ENCODE measurements at places on chromosomes 1 and 21.

DNA sequence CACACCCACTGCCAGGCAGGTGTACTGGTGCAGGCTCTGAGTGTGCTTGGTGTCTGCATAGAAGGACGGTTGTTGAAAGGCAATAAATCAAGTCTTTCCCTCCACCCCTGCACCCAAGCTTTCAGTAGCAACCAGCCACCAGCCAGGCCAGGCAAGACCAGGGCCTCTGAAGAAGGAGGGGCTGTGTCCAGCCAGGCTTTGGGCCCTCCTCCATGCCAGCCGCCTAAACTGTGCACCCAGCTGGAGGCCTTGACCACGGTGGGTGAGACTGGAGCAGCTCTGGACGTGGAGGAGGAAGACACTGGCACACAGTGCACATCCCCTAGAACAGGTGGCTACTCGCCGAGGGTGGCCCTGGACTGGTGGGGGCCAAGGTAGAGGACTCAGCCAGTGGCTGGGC lies 4.9 kb downstream of the OLIG2 start:
- DNase-seq = no peak

DNA sequence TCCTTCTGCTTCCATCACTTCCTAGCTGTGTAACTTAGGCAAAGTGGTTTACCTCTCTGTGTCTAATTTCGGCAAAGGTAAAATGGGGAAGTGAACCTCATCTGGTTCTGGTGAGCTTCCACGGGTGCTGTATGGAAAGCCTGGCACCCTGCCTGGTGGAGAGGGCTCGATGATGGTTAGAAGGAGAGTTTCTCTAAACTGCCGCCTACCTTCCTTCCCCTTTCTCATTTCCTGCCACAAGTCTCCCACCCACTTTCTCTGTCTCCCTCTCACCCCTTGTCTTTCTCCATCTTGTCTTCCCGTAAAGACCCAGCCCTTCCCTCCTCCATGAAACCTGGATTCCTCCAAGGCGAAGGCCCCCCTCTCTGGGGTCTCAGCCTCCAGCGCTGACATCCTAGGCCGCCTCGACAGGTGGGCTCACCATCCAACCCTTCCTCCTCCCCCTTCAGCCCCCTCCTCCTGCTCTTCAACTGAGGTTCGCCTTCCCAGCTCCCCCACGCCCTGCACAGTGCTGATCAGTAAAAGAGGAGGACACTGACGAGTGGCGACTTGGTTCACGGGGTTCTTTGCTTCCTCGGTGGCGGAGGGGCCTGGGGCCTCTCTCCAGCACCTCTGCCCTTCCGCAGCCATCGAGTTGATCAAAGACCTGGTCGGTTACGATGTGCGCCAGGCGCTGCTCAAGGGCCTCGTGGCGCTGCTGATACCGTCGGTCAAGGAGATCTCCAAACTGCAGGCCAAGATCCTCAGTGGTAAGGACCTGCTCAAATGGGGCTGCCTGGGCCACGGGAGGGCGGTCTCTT lies 7.3 kb downstream of the RNU5D-1 start:
- DNase-seq = no peak

DNA sequence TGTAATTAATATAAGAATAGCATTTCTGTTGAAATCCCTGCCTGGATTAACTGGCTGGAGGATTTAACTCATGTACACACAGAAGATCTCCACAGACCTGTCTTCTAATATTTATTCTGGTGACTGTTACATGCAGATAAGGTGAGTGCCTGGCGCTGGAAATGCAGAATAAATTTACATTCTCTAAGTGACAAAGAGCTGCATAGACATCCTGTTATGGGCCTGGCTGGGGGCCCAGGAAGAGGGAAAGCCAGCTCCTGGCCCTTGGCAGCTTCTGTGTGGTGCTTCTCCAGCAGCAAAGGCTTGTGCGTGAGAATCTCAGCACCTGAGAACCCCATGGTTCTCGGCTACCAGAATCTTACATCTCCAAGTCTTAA lies 446.6 kb downstream of the PTPRU start:
- DNase-seq = no peak

GRCh38 chr1:169945181-169945580 lies 51.5 kb upstream of the SCYL3 start:
- no peak for DNase-seq
